ENCODE measurements at places on chromosomes 7 and 10. TPM values are rescaled to one million over a fixed set of nuclear protein-coding genes. Genes with fewer than 3 reads are reported as not detected.

Gene OR2A42
- total RNA-seq, result 0.15 TPM

DNA sequence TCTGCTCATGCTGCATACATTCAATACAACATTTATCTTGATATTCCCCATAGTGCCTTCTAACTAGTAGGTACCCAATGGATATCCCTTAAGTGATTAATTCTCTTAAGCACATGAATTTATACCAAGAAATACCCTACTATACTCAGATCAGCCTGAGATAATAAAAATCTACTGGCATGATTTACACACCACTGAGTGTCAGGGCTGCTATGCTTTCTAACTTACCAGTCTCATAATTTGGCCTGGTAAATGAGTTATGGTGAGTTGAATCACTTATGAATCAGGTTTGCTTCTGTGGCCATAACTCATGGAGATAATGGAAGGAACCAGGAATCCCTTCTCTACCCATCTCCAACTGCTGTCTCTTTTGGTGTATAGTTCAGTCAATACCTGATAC lies 122.8 kb downstream of the THSD7A start:
- no peak for DNase-seq

Gene MACC1
- 1.0 TPM for total RNA-seq

DNA sequence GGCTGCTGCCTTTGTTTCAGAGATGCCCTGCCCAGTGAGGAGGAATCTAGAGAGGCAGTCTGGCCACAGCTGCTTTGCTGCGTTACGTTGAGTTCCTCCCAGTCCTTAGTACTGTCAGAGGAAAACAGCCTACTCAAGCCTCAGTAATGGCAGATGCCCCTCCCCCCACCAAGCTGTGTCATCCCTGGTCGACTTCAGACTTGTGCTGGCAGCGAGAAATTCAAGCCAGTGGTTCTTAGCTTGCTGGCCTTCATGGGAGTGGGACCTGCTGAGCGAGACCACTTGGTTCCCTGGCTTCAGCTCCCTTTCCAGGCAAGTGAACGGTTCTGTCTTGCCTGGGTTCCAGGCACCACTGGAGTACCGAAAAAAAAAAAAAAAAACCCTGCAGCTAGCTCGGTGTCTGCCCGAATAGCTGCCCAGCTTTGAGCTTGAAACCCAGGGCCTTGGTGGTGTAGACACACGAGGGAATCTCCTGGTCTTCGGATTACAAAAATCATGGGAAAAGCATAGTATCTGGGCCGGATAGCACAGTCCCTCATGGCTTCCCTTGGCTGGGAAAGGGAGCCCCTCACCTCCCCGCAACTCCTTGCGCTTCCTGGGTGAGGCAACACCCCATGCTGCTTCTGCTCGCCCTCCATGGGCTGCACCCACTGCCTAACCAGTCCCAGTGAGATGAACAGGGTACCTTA lies 9.1 kb downstream of the SDHAF3 start:
- no peak for DNase-seq

Gene ELFN1
- total RNA-seq, result 0.51 TPM
